ENCODE measurements at places on chromosomes 4 and X. TPM values are rescaled to one million over a fixed set of nuclear protein-coding genes. Genes with fewer than 3 reads are reported as not detected.

- H3K27ac ChIP-seq: no peak overlapping the region
- H3K36me3 ChIP-seq: no peaks in the 10 kb centered on the region
- no peaks in the 10 kb centered on the region for H3K27me3 ChIP-seq
- DNase-seq: no peak
Observed at GRCh38 chr4:139958739-139959098, 195.3 kb downstream of the MAML3 start.

- peak; percentile 83 for DNase-seq
- peaks cover 10% of the 10 kb centered on the region for H3K4me1 ChIP-seq
- H3K4me3 ChIP-seq: no peak overlapping the region
- peak overlapping the region; percentile 71 for H3K27ac ChIP-seq
- H3K36me3 ChIP-seq: peaks cover 40% of the 10 kb centered on the region
Observed at GRCh38 chr4:118810991-118811764, 24.7 kb downstream of the SEC24D start.

DNA sequence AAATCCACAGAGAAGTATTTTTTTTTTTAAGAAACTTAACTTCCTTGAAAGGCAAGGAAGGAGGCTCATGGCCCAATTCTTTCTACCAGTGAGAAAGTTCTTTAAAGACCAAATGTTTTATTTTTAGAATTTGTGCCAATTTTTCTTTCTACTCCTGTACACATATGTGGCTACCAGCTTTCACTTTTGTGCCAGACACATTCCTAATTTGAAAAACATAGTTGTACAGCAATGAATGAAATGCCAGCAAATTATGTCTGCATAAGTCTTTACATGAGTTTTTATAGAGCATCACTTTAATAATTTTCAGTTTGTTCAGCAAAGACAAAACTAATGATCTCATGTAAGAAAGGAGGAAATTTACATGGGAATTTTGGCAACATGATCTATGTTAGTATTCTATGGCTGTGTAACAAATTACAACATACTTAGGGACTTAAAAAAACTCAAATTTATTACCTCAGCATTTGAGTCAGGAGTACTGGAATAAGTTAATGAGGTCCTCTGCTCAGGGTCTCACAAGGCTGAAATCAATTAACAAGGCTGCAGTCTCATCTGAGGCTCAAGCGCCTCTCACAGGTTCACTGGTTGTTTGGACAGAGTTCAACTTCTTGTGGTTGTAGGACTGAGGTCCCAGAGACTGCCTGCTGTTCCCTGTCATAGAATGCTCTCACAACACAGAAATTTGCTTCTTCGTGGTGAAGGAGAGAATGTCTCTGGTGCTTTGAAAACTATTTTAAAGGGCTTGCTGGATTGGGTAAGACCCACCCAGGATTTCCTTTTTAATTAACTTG is 678.2 kb upstream of the FAM241A start:
- no peak overlapping the region for H3K4me3 ChIP-seq
- no peaks in the 10 kb centered on the region for H3K4me1 ChIP-seq
- no peaks in the 10 kb centered on the region for H3K36me3 ChIP-seq
- H3K27ac ChIP-seq: no peak overlapping the region
- peak; percentile 45 for DNase-seq

DNA sequence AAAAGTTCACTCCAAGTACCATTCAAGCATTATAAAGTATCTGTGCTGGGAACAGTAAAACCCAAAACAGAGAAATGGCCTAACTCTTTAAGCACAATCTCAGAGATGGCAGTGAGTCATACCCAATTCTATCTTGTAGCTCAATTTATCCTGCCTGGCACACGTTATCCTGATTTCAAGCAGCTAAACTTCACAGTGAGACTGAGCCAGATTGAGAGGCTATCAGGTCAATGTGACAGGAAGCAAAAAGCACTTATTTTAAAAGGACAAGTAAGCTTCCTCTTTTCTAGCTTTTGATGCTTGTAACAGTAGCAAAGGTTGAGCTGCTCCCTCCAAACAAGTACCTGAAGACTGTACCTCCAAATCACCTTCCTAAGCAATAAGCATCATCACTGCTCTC is 324.9 kb downstream of the NAF1 start:
- no peak overlapping the region for H3K27ac ChIP-seq
- no peak overlapping the region for H3K4me3 ChIP-seq
- H3K36me3 ChIP-seq: no peaks in the 10 kb centered on the region

GRCh38 chrX:30637874-30638815 is 15.1 kb upstream of the GK start:
- no peaks in the 10 kb centered on the region for H3K4me1 ChIP-seq
- no peak overlapping the region for H3K4me3 ChIP-seq
- H3K36me3 ChIP-seq: no peaks in the 10 kb centered on the region
- H3K27me3 ChIP-seq: no peaks in the 10 kb centered on the region
- DNase-seq: no peak
- H3K27ac ChIP-seq: no peak overlapping the region

DNA sequence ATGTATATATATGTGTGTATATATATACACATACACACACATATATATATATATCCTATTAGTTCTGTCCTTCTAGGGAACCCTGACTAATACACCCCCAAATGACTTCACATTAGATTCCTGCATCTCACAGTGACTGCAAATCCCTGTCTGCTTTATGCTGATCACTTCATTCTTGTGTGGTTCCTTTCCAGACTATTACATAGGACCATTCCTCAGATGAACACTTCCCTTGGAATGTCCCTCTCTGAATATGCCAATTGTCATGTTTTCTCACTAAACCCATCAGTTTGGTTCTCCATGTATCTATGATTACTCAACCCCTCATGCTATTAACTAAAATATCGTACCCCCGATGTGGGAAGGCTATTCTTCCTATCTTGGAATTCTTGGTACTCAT is 605.2 kb upstream of the NR3C2 start:
- no peak overlapping the region for H3K4me3 ChIP-seq
- no peaks in the 10 kb centered on the region for H3K36me3 ChIP-seq
- H3K27ac ChIP-seq: no peak overlapping the region
- no peaks in the 10 kb centered on the region for H3K27me3 ChIP-seq
- no peaks in the 10 kb centered on the region for H3K4me1 ChIP-seq

- DNase-seq: no peak
- no peaks in the 10 kb centered on the region for H3K36me3 ChIP-seq
- H3K4me1 ChIP-seq: no peaks in the 10 kb centered on the region
- no peak overlapping the region for H3K4me3 ChIP-seq
- H3K27me3 ChIP-seq: no peaks in the 10 kb centered on the region
Observed at GRCh38 chr4:124526331-124526730, 186.2 kb downstream of the ANKRD50 start.

DNA sequence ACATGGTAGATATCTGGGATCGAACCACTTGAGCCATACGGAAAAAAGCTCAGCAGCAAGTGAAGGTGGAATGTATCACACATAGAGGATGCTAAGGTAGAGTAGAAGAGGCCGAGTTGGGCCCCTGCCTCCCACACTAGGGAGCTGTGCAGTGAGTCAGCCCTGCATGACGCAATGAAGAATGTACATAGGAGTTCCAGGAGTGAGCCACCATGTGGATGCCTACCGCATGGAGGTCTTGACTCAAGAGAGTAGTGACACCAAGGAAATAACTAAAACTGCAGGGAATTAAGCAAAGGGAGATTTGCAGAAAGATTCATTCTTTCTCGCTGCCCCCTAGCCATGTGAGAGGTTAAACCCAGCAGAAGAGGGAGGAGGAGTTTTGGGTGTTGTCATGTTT is 389.6 kb upstream of the IGFBP7 start:
- no peak overlapping the region for H3K27ac ChIP-seq
- no peak overlapping the region for H3K4me3 ChIP-seq
- H3K4me1 ChIP-seq: no peaks in the 10 kb centered on the region
- H3K27me3 ChIP-seq: no peaks in the 10 kb centered on the region

STIM2 gene
- 33.0 TPM for total RNA-seq

POLR2B gene
- 105 TPM for total RNA-seq

All from fibroblast of lung (primary cell).